NCI-H2171 (cell line): ENCODE measurements at places on chromosomes 2 and 18.

DNA sequence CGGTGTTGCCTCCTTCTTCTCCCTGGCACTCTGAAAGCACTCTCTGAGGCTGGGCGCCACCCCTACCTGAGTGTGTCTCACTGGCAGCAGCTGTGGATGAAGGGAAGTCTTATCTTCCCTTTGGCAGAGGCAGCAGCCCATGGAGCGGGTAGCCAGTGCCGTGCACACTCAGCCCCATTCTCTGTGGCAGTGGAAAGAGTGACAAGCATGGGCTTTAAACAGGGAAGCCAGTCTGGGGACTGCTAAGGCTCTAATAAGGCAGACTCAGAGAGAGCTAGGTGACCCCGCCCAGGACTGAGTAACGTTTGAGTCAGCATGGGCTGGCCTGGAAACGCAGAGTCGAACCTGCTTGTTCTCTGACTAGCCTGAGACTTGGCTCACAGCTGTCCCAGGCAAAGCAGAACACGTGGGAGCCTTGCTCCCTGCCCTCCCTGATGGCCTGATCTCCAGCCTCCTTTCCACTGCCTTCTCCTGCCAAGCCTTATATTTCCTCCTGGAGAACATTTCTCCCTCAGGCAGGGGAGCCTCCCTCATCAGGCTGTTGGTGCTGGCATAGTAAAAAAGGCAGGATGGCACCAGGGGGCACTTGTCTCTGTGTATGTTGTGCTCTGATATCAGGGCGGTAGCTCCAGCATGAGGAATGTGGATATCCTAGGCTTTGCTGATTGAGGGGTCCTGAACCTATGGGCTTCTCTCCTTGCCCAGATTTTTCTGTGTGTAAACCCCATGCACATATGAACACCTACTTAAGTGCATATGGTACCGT lies 93.9 kb upstream of the LGALSL start:
- DNase-seq: no peak

DNA sequence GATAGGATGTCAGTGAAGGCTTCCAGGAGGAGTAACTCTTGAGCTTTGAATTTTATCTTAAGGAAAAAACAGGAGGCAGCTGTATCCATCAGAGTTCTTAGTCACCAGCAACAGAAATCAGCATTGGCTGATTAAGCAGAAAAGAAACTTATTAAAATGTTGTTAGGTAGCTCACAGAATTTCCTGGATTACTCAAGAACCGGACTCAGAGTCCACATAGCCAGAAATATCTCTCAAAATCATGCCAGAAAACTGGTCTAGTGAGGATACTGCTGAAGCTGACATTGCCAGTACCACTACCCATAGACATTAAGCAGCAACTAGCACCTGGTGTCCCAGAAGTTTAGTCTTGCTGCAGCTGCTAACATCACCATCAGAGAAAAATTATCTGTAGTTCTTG lies 10.1 kb upstream of the AFTPH start:
- DNase-seq: no peak

- no peak for DNase-seq
Measured at GRCh38 chr2:159650574-159650973, 34.2 kb upstream of the BAZ2B start.

GRCh38 chr18:11747731-11748130 lies 58.7 kb downstream of the GNAL start:
- peak; percentile 17 for DNase-seq

- no peak for DNase-seq
Measured at GRCh38 chr18:70822691-70823090, 533.8 kb downstream of the SOCS6 start.

DNA sequence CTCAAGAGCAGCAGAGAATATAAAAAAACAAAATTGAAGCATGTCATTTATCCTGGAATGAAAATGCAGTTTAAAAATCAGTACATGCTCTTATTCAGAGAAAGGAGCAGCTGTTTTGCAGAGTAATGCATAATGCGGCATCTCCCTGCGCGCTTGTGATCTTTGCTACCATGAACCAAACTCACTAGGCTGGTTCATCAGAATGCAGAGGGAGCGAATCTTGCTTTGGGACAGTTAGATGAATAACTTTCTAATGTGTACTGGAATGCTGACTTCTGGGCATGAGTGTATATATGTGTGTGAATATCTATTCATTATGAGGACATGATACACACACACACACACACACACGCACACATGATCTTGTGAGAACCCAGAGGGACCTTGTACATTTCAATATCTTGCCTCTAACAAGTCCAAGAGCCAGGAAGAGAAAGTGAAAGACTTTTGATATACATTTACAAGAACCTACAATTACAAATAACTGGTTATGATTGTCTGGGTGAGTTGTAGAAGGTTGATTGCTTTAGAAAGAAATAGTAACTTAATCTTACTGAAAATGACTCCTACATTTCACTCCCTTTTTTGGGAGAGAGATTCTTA lies 54.1 kb upstream of the THOC1 start:
- no peak for DNase-seq
